ENCODE measurements at places on chromosomes 7 and 10.

DNA sequence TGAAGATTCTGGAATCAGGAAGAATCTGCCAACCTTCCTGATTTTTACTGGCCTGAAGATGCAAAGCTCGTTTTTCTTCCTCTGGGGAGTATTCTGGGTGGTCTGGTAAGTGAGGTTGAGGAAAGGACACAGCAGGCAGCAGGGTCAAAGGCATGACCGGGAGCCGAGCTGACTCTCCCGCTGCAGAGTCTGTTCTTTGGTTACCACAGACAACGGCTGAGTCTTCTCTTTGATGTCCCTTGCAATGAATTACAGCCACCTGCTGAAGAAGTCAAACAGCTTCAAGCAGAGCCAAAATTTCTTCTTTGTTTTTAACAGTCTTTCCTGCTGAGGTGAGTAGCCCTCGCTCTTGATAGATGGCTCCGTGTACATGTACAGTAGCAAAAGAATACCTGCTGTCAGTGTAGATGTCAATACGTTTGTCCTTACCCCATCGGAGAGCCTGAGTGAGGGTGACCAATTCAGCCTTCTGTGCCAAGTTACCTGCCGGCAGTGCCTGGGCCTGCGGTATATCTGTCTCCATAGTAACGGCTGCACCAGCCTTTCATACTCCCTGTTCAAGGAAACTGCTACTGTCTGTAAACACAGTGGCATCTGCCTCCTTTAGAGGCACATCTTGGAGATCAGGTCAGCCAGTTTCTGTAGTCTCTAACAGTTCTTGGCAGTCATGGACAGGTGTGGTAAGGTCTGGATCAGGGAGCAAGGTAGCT lies 76.4 kb downstream of the PRR15 start:
- ATAC-seq = no peak

DNA sequence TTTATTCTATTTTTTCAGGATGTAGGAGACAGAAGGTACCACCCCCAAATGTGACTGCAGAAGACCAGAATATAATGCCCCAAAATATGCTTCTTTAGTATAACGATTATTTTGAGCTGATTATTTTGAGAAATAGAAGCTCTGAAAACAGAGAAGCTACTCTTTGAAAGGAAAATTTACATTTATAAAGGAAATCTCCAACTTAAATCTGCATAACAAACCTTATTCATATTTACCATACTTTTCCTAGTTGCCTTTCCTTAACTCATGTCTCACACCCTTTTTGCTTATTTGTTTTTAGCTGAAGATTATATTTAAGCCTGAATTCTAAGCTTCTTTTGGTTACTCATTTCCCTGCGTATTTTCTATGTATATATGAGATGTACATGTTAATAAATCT lies 127.1 kb upstream of the THSD7A start:
- no peak for ATAC-seq

DNA sequence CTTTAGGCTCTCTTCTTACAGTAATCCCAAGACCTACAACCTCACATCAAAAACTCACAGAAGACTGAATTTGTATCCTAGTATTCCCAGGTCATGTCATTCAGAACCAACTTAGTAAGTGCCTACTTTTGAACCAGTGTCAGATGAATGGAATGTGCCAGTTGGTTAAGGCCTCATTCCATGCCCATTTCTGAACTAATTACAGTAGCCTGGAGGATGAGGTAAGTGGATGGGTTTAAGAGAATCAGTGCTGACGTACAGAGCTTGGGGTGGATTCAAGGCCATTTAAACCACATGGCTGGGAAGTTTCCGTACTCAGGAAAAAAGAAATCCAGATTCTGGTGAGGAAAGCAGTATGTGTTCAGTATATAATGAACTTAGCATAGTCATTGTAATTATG lies 21.9 kb upstream of the FOXP2 start:
- no peak for ATAC-seq

- ATAC-seq = no peak
These were observed 25.9 kb downstream of the GRK5 start for GRCh38 chr10:119233123-119233820.

DNA sequence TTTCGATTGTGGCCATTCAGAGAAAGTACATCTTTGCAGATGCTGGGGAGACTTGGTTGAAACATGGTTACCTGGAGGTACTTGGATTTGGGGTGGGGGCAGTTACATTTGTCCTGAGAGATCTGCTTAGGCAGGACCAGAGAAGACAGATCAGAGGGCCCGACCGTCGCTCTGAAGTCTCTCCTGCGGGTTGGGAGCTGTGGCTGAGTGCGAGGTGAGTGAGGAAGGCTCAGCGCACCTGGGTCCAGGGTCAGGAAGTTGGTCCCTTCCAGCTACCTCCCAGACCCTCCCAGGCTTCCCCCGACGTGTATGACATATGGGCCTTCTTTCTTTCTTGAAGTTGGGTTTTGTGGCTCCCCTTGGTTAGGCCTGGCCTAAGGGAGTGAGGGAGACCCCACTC lies 56.3 kb downstream of the LHPP start:
- no peak for ATAC-seq

DNA sequence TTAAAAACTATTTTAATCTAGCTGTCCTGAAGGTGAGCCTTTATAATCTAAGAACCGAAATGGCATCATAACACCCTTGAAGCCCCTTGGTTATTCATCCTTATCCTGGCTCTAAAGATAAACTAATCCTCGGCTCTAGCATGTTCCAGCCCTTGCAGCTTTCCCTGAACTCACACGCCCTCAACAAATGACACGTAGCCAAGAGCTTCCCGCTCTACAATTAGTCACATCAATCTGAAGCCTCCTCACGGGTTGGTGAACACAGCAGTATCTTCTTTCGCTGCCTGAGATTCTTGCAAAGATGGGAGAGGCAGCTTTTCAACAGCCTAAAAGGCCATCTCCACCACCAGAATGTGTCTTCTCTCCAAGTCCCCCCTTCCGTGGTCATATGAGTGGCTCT lies 4.1 kb downstream of the FRMD4A start:
- ATAC-seq = no peak

Measured in esophagus mucosa (tissue), 1 donor.